Subcutaneous preadipocyte (primary cell): ENCODE measurements at places on chromosomes 1 and 21. TPM values are rescaled to one million over a fixed set of nuclear protein-coding genes. Genes with fewer than 3 reads are reported as not detected.

Gene BCAS2
- 27.4 and 29.0 TPM in 2 replicates for total RNA-seq

Gene ORC1
- total RNA-seq, result 8.8 and 17.2 TPM in 2 replicates

Gene ANKRD35
- total RNA-seq, result 2.9 and 5.3 TPM in 2 replicates

Gene EPS8L3
- total RNA-seq, result not detected in 2 replicates

Gene KRTAP21-2
- not detected in 2 replicates for total RNA-seq

Gene NOS1AP
- not detected in 2 replicates for total RNA-seq

Gene SLFNL1
- under 0.01 and 0.20 TPM in 2 replicates for total RNA-seq
